Activated CD8-positive, alpha-beta memory T cell treated with anti-CD3 and anti-CD28 coated beads for 1 hour (primary cell): ENCODE measurements at places on chromosomes 1 and 21.
A peak's percentile ranks its signal among the peaks of the same experiment; 100 is the strongest.

DNA sequence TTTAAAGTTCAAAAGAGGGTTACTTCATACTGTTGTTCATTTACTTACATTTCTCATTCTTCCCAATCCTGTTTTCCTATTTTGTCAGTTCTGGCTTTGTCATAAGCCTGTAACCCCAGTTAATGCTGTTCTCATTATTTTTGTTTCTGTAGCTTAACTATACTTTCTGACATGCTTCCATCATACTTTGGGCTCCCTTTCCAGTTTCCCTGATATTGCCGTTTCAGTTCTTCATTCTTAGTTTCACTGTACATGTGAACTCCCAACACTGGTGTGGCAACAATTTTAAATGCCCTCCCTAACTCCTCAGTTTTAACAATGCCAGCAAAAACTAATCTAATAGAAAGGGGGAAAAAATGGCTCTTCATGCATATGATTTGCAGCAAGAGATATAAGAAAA is 456.7 kb downstream of the LMO4 start:
- DNase-seq, result no peak

DNA sequence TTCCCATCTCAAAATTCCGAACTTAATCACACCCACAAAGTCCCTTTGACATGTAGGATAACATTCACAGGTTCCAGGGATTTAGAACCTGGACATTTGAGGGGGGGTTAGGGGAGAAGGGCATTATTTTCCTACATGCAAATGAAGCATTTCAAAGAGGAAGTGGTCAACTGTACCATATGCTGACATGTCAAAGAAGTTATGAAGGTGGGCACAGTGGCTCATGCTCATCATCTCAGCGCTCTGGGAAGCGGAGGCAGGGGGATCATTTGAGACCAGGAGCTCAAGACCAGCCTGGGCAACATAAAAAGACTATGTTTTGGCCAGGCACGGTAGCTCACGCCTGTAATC is 35.7 kb downstream of the PTP4A2 start:
- DNase-seq, result no peak

DNA sequence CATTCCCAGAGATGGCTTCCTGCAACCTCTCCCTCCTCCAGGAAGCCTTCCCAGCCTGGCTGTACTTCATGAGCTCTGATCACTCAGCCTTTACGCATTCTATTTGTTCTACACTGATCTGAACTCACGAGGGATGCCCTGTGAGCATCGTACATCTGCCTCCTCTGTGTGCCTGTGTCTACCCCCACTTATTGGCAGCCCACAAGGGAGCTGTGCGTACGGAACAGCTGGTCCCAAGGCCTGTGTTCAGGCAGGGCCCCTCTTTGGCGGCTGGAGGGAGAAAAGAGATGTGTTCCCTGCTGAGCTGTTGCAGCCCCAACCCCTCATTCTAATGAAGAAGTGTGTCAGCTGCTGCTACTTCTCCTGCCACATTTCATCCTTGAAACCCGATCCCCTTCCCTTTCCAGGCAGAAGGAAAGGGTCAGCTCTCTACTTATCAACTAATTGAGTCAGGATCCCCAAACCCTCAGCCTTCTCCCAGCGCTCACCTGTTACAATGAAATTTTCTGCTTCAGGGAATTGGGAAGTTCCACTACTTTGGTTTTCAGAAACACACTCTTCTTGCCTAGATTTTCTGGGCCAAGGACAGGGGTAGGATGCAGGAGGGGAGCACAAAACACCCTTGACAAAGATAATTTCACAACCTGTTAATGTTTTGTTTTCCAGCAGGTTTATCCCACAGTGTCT is 3.2 kb downstream of the INKA2 start:
- no peak for DNase-seq

DNA sequence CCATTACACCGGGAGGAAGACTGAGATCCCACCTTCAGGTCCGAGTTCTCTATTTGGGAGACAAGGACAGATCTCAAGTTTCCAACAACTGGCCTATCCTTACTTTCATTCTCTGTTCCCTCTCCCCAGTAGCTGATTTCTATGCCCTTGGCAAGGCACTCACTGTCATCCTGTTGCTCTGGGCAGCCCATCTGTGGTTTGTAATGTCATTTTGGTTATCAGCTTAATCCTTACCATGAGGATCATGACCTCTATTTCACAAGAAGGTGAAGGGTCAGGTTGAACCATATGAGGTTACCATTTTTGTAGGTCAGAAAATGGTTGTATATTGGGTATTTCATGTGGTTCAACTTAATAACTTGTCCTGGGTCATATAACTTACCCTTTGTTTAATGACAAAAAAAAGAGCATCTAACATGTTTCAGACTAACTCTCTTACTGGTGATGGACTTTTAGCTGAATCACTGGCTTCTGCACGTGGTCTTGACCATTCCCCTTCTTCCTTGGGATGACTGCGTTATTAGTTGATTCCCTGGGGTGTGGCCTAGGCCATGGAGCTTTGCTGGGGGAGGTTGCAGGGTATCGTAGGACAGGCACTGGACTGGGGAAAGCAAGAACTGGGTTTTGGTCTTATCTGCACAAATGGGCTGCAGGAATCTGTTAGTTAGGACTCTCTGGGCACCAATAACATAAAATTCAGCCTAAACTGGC is 120.2 kb downstream of the ACTL8 start:
- DNase-seq, result no peak

DNA sequence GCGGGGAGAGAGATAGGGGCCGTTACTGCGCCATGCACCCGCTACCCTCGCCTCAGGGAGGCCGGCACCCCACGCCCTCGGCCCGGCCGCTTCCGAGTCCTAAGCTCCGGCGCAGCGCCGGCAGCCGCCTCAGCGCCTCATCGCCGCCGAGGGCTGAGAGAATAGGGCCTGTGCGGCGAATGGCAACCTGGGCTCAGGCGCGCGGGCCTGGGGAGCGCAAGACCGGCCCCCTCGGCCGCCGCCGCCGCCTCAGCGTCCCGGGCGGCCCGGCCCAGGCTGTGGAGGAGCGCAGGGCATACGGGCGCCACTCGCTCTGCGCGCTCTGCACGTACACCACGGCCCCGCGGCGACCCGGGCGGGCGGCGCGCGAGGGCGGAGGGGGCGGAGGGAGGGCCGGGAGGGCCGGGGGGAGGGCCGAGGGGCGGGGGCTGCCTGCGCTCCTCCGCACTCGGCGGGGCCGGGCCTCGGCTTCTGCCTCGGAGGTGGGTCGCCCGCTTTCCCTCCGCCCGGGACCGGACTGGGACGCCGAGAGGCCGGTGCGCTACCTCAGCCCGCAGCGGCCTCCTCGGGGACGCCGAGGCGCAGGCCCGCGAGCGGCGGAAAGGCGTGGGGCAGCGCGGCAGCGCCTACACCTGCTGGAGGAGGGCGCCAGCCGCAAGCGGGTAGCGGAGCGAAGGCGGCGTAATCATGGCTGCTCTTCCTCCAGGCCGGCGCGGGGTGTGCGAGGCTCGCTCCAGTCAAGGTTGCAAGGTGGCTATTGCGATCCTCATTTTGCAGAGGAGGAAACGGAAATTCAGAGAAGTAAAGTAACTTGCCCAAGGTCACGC is at the start of gene EGLN1:
Gene EGLN1, minus strand, starts transcription at position 317 of the 827 bp plus-strand sequence. CDS start 399 bp downstream, outside the sequence.
- peak; percentile 77 for DNase-seq

DNA sequence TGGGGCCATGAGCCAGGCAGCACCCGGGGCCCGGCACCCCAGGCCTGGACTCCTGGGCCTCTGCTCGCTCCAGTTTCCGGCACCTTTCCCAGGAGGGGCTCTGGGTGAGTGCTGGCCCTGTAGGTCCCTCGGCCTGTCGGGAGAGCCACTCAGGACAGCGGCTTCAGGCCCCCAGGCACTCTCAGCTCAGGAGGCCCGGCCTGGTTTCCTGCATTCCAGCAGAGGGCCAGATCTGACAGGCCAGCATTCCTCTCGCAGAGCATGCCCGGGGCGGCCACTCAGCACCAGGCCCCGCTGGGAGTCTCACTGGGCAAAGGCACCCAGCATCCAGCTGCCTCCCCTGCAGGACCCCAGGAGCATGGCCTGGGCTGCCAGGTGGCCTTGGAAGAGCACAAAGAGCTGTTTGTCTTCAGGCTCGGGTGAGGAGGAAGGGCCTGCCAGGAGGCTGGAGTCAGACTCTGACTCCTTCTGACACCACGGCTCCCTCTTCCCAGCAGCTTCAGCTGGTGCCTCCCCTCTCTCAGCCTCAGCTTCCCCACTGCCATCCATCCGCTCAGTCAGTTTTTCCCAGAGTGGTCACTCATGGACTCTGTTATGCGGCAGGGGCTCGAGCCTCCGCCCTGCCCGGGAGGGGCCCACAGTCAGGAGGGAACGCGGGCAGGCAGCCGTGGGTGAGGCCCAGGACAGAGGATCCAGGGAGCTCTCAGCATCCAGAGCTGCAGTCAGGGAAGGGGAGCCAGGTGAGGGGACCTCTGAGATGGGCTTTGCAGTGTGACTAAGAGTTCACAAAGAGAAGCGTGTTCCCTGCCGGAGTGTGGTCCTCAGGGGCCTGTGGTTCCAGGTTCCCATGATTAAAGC is 51.7 kb downstream of the WNT9A start:
- no peak for DNase-seq

DNA sequence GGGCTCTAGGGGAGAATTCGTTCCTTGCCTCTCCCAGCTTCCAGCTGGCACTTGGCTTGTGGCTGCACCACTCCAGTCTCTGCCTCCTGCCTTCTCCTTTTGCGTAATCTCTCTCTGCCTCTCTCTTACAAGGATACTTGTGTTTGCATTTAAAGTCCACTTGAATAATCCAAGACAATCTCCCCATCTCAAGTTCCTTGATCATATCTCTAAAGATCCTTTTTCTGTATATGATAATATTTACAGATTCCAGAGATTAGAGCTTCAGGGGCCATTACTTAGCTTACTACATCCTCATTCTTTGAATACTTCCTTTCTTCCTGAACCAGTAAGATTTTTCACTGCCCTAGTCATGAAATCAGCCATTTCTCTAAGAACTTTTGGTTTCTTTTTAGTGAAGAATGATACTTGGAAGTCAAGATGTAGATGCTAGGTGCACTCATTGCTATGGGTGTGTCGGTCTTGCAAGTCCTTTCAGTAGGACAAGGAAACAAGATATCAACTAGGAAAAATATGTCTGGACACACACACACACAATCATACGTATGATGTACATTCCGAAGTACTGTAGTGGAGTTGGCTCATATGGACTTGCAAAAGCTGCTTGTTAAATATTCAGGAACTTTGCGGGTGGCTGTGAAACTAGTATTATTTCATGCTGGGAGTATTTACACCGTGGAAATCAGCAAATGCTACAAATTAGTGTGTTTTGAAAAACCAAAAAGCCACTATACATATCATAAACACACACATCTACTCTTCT is 20.8 kb upstream of the RLF start:
- no peak for DNase-seq

- DNase-seq, result no peak
Observed at GRCh38 chr1:4034318-4034887, 134.3 kb upstream of the C1orf174 start.

DNA sequence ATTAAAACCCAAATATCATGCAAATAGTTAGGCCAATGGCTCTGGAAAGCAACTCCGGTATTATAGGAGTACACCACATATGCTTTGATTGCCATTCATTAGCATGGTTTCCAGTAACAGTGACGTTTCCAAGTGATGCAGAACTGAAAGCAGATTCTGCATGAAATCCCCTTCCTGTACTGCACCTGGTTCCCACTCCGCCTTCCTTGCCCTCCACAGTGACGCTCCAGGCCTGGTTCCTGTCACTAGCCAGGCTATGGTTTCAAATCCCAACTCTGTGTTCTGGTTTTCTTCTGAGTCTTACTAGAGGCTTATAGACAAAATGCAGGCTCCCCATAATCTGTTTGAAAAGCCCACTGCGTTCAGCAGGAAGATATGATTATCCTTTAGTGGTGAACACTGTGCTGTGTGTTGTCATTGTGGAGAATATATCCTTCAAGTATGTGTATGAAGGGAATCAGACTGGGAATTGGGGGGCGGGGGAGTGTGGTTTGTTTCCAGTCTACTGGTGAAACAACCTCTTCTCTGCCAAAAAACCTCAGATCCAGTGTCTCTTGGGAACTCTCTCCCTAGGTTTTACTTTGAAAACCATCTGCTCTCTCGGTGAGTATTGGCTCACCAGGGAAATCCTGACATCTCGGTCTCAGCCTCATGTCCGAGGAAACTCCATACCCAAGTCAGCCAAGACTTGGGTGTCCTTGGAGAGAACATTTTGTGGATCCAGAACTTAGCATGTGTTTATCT is 78.7 kb downstream of the TYW3 start:
- DNase-seq, result no peak

DNA sequence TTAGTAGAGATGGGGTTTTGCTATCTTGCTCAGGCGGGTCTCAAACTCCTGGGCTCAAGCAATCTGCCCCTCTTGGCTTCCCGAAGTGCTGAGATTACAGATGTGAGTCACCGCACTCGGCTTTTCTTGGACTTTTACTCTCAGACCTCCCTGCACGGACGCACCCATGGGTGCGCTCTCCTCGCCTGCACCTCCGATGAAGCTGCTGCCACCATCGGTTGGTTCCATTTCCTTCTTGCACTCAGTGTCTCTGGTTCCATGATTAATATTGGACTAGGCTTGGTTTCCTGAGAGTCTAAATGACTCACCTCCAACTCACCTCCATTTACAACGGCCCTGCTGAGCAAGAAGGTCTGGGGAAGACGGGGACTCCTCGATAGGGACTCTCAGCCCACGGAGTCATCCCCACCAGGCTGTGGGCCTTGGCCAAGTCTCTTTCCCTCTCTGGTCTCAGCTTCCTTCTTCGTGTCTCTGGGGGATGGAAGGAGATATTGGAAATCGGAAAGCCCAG is 6.7 kb upstream of the TNFRSF8 start:
- DNase-seq, result no peak

- DNase-seq, result no peak
Observed at GRCh38 chr1:21534674-21535378, 25.6 kb downstream of the ALPL start.

GRCh38 chr1:26351590-26352337 is 2.2 kb downstream of the CRYBG2 start:
- DNase-seq, result no peak

GRCh38 chr1:32525661-32526444 is 13.4 kb upstream of the ZBTB8A start:
- DNase-seq, result no peak

- DNase-seq, result no peak
Observed at GRCh38 chr1:219539645-219540254, 73.2 kb downstream of the ZC3H11B start.

DNA sequence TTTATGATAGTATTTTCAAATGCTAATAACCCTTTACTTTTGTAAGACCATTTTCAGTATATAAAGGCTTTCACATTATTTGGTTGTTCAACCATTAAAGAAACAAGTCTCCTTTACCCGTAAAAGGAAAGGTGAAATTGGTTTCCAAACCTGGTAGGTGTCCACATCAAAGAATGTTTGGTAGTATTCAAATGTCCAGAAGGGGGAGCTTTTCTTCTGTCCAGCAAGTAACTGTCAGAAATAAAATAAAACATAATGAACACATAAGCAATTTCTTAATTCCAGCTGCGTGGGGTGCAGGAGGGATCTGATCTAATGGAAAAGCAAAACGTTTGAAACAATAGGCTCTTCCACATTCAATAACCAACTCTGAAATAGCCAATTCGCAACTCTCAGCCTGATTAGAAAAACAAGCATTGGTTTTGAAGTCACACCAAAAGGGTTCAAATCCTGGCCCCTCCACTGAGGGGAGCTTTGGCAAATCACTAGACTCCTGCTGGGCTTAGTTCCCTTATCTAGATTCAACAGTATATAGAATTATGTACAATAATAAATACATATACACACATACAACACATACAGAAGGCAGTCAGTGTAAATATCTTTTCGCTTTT is 11.0 kb downstream of the YIPF1 start:
- DNase-seq, result no peak

- no peak for DNase-seq
Observed at GRCh38 chr1:52427152-52427551, 22.8 kb downstream of the PRPF38A start.

- DNase-seq, result peak; percentile 40
Observed at GRCh38 chr1:1290238-1290731, 10.0 kb downstream of the SCNN1D start.
